ENCODE measurements at places on chromosomes 3 and 15.

- no peak for DNase-seq
Observed at GRCh38 chr3:161273589-161274218, 52.6 kb downstream of the NMD3 start.

- DNase-seq: no peak
Observed at GRCh38 chr3:89049119-89049518, 58.3 kb upstream of the EPHA3 start.

- no peak for DNase-seq
Observed at GRCh38 chr15:29162411-29162810, 107.2 kb downstream of the NSMCE3 start.

- no peak for DNase-seq
Observed at GRCh38 chr3:3801494-3801841, 2.2 kb downstream of the LRRN1 start.

GRCh38 chr3:189909573-189909972 lies 211.1 kb downstream of the P3H2 start:
- no peak for DNase-seq

DNA sequence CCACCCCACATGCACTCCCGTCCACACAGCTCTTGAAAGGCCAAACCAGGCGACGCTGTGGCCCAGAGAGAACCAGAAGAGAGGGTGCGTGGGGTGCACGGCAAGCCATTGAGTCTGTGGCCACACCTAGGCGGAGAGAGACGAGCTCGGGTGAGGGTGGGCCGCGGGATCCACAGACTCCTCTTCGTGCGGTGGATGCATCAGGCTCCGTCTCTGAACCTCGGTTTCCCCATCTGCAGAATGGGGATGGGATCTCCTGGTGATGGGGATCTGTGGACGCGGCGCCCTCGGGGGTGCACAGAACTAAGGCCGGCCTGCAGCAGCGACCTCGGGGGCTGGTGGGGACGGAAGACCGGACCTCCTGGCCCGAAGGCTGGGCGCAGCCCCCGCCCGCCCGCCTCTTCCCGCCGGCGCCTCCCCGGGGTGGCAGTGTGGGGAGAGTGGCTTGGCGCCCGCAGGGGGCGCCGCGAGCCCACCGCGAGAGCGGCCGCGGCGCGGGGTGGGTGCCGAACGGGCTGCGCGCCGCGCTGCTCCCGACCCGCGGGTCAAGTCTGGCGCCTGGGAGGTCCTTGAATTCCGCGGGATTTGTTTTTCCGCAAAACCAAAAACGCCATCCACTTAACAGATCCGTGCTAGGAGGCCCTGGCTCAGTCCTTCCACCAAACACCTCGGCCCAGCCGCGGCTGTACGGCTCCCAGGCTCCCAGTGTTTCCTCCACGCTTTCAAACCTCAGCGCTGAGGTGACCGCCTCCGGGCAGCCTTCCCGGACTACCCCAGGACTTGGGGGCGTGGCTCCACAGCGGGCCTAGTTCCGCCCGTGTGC lies 13.2 kb upstream of the ADPGK start:
- DNase-seq: no peak

- DNase-seq: no peak
Observed at GRCh38 chr15:33016405-33017024, 178.0 kb downstream of the FMN1 start.

DNA sequence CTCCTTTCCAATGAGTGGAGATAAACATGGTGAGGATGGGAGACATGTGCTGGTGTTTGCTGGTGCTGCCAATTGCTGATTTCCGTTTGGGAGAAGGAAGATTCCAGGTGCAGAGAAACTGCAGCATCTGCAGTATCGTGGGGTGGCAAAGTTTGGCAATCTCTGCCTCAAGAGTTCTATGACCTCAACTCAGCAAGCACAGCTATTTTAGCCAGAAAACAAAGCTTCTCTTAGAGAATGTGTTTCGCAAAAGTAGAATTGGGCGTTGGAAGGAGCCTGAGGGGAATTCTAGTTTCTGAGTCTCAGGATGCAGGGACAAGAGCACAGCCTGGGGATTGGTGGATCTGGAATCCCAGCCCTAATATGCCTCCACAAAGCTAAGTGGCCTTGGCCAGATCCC lies 18.2 kb upstream of the SHC4 start:
- no peak for DNase-seq

DNA sequence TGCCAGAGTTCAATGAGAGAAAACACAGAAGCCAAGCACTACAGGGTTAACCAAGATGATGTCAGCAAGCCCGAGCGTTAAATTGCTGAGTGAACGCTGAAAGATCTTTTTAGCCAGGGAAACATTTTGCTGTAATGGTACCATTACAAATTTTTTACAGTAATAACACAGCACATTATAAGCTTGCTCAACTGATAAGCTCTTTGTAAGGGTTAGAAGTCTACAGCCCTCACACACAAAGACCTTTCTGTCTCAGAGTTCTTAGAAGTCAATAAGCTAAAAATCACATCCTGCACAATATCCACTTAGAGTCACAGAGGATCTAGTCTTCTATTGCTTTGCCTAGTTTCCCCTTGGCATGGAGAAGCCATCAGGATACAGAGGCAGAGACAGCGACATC lies 29.9 kb downstream of the CHSY1 start:
- DNase-seq: no peak

GRCh38 chr3:182793663-182794454 lies 555 bp downstream of the ATP11B start:
- DNase-seq: peak; percentile 1

- no peak for DNase-seq
Observed at GRCh38 chr15:92620991-92621390, 34.6 kb downstream of the FAM174B start.

DNA sequence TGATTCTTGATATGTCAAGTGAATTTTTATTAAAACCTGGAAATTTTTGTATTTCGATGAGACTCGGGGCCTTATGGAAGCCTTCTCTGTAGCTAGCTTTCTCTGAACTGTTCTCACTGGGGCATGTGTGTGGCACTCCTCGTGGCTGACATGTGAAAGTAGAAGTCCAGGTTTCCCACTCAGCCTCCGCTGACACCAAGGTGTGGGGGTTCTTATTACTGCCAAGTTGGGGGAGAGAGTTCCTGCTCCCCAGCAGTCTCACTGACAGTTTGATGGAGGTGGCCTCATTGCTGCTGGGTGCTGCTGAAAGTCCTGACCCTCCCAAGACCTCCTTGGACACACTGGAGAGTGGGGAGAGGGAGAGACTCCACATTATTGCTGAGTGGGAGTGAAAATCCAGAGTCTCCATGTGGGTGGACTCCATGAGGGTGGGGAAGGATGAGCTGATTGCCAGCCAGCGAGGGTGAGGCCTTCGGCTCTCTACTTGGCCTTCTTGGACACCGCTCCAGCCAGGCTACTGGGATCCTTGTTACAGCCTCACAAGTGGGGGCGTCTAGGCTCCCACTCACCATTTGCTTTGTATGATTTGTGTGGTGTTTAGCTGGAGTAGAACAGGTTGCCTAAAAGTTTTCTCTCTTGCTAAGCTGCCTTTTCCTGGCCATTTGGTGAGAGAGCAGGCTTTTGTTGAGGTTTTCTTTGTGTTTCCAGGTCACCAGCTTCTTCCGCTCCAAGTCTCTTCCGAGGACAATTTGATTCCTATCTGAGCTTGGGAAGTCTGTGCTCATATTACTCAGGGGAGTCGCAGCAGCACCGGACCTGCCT lies 64.1 kb downstream of the LSM3 start:
- no peak for DNase-seq

DNA sequence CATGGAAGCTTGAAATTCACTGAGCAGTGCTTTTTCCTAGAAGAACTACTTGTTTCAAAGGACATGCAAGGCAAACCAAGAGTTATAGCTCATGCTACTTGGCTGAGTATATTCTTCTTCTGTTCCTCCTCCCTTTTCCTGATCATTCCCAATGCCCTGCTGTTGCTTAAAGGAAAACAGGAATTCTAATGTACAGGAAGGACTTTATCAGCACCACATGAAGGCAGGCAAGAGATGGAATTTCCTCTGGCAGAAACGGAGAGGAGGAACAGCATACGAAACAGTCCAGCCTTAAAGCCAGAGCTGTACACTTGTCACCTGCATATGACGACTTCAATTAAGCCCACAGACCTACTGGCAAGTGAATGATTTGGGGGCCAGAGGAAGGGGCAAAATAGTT lies 15.7 kb downstream of the MEIS2 start:
- DNase-seq: no peak

DNA sequence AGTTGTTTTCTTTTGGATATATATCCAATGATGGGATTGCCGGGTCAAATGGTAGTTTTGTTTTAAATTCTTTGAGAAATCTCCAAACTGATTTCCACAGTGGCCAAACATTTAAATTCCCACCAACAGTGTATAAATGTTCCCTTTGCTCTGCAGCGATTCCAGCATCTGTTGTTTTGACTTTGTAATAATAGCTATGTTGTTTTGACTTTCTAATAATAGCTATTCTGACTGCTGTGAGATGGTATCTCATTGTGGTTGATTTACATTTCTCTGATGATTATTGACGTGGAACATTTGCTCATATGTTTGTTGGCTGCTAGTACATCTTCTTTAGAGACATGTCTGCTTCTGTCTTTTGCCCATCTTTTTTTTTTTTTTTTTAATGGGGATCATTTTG lies 332.2 kb upstream of the GBE1 start:
- DNase-seq: no peak

DNA sequence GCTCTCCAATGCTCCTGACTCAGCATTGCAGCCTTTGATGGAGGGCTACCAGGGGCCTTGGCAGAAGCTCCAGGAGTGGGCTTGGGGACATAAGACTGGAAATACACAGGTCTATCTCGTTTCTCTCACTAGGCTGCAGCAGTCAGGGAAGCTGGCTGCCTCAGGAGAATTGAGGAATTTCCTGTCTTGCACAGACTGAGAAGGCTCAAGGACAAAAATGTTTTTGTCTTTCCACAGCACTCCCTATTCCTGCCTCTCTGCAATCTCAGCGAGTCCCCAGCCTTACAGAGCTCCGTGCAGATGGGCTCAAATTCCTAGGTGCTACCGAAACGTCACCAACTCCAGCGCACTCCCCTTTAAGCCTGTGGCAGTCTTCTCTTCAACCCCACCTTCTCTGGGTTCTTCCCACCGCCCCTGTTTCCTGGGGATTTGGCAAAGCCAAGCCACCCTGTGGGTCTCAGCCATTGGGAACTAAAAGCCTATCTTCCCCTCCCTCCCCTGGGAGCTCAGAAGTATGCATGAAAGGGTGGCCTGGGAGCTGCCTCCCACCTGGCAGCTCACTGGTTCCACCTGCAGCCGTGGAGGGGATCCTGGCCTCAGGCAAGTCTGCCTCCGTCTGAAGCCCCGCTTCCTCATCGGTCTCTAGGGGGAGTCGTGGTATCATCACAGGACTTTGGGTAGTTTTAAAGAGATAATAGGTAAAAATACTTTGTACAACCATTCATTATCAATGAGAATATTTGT lies 322.6 kb upstream of the FRG2C start:
- no peak for DNase-seq

- no peak for DNase-seq
Observed at GRCh38 chr3:67362686-67363085, 291.7 kb downstream of the SUCLG2 start.

GRCh38 chr3:27138005-27138404 lies 231.2 kb downstream of the NEK10 start:
- DNase-seq: no peak

DNA sequence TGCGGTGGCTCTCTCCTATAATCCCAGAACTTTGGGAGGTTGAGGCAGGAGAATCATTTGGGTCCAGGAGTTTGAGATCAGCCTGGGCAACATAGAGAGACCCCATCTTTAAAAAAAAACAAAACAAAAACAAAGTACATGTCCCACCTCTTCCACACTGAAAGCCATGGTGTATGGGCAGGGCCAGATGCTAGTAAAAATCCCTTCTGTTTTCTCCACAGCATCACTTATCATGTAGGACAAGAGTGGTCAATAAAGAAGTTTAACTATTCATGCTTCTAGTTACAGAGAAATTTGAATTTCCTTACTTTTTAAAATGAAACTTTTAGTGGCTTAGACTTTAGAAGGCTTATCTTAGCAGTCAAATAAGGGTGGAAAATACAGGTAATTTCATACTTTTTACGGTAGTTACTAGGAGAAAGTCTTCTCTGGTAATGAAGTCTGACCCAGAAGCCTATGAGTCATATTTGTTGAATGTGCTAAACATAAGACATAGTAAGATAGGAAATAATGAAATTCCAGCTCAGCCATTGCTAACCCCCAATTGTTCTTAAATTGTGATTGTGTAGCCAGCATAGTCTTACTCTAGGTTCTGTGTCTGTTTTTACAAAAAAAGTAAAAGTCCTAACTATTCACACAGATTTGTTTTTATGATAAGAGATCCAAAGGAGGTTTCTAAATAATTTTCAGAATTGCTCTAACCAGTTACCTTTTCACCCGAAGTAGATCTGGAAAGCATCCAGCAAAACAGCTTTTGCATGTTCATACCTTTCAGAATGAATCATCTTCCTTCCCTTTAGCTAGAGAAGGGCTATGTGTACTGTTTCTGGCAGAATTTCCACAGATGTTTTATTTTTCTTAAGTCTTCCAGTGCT lies 16.4 kb upstream of the ZNF609 start:
- DNase-seq: no peak

DNA sequence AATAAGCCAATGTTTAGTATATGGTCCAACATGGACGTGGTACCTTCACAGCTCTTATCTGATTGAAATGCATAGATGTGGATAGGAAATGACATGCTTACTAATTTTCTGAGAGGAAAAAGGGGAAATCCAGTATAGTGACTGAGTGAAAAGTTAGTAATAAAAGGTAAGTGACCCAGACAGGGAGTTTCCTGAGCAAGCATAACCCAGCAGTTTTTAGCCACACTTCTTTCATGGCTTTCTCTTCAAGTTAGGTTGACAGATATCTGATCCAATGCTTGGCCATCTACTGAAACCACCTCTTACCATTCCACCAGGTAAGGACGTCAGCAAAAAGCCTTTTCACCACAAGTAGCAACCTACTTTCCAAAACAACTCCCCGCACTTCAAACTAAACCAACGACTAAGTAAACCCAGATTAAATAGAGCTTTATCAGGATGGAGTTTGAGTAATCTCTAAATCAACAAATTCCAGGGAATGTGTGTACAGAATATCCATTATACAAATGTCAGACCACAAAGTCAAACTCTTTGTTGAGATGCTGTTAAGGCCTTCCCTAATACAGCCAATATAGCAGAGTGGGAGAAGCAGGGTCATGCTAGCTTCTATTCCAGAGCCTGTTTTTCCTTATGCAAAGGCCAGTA lies 329.7 kb downstream of the RORA start:
- no peak for DNase-seq

- DNase-seq: no peak
Observed at GRCh38 chr3:10122724-10123123, 7.2 kb downstream of the BRK1 start.

GRCh38 chr15:52252781-52253180 lies 42.8 kb downstream of the MYO5C start:
- DNase-seq: no peak

GRCh38 chr3:14512281-14512941 lies 27.7 kb downstream of the GRIP2 start:
- no peak for DNase-seq

GRCh38 chr15:88258093-88258641 lies 1.6 kb upstream of the NTRK3 start:
- DNase-seq: no peak

DNA sequence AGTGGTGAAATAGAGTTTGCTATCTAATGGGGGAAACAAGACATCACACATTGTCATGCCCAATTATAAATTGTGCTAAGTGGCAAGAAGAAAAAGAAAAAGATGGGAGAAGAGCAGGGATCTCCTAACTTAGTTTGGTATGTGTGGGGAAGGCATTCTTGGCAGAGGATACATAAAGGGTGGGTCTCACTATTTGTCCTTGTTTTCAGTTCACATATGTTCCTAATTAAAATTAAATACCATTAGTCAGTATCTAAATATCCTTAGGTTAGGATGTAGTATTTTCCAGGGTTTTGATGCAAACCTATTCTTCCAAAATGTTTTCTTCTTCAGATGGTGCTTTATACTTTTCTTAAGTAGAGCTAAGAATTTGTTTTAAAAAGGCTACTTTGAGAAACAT lies 173.7 kb downstream of the B3GALNT1 start:
- DNase-seq: no peak

GRCh38 chr3:62686503-62687294 lies 188.5 kb downstream of the CADPS start:
- no peak for DNase-seq

Data from esophagus squamous epithelium (tissue), 5 donors.